GM04504 (cell line): ENCODE measurements at places on chromosomes 7 and 10.

GRCh38 chr7:72042855-72043254 lies 369.3 kb downstream of the CALN1 start:
- no peak for DNase-seq

- no peak for DNase-seq
Observed at GRCh38 chr10:103452506-103453230, 498 bp upstream of the CALHM2 start.

GRCh38 chr7:1125603-1125969 lies 34.4 kb downstream of the ZFAND2A start:
- DNase-seq, result no peak

GRCh38 chr7:155813546-155814315 lies 1.5 kb upstream of the SHH start:
- no peak for DNase-seq

GRCh38 chr10:3700531-3701076 lies 84.4 kb downstream of the KLF6 start:
- no peak for DNase-seq

- DNase-seq, result no peak
Observed at GRCh38 chr7:157793087-157793353, 456.2 kb downstream of the DNAJB6 start.

- no peak for DNase-seq
Observed at GRCh38 chr7:132066761-132067171, 509.5 kb downstream of the PLXNA4 start.

DNA sequence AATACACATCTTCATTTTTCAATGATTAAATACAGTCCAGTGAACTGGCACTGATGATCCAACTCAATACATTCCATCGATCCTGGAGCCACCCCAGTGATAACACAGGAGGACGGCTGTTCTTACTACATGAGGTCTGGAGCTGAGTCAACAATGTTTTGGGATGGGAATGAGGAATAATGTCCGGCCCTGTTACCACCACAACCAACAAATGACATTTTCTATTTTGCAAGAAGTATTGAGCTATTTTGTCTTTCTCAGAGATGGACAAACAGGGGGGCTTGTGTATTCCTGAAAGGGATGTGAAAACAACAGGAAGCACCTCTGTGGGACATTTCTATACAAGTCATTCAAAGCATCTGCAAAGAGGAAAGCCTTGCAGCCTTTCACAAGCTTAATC lies 249.2 kb downstream of the PARD3 start:
- no peak for DNase-seq

DNA sequence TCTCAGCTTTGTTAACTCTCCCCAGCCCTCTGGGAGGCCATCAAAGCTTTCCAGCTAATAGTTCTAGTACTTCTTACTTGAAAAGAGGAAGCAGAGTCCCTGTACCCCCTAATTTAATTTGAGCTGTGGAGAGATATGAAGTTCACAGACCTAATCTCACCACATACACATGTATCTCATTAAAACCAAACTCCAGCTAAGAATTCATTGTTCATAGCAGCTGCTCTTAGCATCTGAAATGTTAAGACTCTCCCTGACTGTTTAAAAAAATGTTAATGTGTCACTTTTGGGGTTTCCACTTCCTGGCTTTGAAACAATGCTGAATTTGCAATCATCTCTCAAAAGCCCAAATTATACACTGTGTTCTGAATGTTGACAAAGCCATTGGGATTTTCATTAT lies 16.2 kb upstream of the MRC1 start:
- DNase-seq, result no peak

GRCh38 chr7:14483663-14484062 lies 418.9 kb downstream of the DGKB start:
- no peak for DNase-seq

DNA sequence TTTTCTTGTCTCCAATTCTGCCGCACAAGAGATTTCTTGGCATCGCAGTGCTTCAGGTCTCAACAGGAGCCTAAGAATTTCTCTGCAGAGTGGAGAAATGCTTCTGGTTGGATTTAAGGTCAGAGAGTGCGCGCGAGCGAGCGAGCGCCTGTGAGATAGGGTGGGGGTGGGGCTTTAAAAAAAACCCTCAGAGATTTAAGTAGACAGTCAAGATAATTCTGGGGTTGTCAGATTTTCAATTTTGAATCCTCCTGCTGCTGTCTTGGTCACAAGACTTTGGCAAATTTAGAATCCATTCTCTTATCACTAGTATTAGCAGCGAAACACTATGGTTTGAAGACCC lies 49.7 kb downstream of the CPEB3 start:
- DNase-seq, result peak; percentile 3

GRCh38 chr10:62653254-62653653 lies 151.3 kb upstream of the ADO start:
- DNase-seq, result no peak

GRCh38 chr7:118110178-118110925 lies 73.6 kb upstream of the LSM8 start:
- no peak for DNase-seq

DNA sequence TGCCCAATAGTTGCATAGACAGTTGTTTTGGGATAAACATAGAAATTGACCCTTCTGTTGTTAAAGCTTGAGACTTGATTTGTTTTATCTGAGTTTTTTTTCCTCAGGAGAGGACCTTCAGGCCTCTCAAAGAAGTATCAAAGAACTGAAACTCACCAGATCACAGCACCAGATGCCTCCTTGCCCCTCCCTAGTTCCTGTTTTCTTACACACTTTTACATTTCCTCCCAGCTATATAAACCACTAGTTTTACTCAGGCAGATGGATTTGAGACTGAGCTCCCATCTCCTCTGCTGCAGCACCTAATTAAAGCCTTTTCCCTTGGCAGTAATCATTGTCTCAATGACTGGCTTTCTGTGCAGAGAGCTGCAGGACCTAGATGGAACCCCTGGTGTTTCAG lies 150.6 kb upstream of the NRG3 start:
- no peak for DNase-seq

DNA sequence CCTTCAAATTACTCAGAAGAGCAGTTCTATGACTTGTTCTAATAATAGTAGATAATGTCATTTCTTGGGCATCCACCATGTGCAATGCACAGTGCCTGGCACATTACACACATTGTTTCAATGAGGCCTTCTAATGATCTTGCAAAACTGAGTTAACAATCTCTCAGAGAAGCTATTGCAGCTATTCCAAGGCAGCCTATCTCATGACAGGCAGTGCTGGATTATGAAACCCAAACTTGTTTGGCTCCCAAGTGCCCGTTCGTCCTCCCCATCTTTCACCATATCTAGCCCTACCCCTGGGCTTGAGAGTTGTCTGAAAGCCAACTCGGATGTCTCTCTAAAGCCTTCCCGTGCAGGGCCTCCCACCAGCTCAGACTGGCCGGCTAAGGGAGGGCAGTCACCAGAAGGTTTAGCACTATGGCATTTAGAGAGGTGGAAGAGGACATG lies 405.1 kb downstream of the PLXNA4 start:
- DNase-seq, result no peak

DNA sequence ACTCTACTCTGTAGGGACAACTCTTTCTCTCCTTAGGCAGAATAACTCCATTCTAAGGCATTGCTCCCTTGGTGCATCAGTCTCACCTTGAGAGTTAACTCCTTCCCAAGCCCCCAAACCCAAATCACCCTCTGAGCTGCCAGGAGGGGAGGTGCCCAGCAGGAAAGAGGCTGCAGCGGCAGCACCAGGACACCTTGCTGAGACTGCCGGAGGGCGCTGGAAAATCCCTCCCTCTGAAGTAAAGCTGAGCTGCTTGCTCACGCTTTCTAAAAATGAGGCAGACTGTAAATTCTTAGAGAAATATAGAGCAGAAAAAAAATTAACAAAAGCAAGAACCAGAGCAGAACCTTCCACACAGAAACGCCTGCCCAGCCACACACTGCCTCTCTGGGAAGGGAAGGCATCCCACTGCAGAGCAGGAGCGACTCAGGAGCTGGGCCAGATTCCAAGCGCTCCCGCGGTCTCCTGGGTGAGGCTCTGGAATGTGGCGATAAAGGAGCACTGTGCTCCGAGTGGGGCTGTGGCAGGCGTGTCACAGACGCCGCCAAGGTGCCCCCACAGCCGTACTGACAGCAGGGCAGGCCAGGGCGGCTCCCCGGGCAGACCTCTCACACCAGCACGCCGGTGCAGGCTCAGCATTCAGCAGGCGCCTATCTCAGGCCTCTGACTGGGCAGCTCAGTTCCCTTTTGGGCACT lies 202.1 kb downstream of the TNS3 start:
- DNase-seq, result no peak

DNA sequence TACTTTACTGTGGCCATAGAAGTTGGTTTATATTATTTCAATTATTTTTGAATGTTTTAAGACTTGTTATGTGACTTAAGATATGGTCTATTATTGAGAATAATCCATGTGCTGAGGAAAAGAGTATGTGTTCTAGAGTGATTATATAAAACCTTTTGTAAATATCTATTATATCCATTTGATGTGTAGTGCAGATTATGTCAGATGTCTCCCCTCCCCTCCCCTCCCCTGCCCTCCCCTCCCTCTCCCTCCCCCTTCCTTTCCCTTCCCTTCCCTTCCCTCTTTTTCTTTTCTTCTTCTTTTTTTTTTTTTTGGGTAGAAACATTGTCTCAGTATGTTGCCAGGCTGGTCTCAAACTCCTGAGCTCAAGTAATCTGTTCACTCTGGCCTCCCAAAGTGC lies 8.3 kb upstream of the CYP2C8 start:
- no peak for DNase-seq

GRCh38 chr7:151793531-151793951 lies 83.4 kb downstream of the PRKAG2 start:
- no peak for DNase-seq

DNA sequence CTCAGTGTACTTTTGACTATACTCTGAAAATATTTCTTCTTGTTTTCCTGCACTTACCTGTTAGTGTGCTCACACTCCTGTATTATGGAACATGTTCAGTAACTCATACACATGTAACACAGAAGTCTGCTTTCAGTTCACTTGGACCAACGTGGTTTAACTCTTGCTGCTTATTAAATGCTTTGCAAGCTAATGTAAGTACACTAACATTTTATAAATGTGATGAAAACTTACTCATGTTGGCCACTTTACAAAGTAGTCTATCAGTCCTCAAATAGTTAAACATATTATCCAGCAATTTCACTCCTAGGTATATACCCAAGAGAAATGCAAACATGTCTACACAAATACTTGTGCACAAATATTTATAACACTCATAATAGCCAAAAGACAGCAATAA lies 98.4 kb downstream of the UBE2H start:
- DNase-seq, result no peak

- DNase-seq, result no peak
Observed at GRCh38 chr7:21059069-21059468, 272.4 kb upstream of the SP8 start.

GRCh38 chr10:11225935-11226334 lies 208.3 kb downstream of the CELF2 start:
- DNase-seq, result no peak

GRCh38 chr7:140983802-140984201 lies 30.9 kb downstream of the MRPS33 start:
- no peak for DNase-seq

GRCh38 chr10:80168679-80169380 lies 36.3 kb downstream of the PLAC9 start:
- no peak for DNase-seq

GRCh38 chr10:51363415-51363814 lies 289.1 kb downstream of the PRKG1 start:
- no peak for DNase-seq

DNA sequence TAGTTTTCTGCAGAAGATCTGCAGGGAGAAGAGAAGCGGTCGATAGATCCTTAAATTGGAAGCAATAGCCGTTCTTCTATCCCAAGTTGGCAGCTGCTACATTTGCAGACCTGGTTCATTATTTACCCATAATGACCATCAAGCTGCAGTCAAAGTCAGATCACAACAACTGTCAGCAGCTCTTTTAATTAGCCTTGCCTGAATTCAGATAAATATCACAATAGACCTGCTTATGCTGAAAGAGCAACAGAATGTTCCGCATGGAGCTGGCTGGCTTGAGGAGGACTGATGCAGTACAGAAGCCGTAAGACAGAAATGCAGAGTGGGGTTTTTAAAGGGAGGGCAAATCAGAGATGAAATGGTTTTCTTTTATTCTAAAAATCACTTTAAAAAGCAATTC lies 109.4 kb downstream of the HIBADH start:
- no peak for DNase-seq

DNA sequence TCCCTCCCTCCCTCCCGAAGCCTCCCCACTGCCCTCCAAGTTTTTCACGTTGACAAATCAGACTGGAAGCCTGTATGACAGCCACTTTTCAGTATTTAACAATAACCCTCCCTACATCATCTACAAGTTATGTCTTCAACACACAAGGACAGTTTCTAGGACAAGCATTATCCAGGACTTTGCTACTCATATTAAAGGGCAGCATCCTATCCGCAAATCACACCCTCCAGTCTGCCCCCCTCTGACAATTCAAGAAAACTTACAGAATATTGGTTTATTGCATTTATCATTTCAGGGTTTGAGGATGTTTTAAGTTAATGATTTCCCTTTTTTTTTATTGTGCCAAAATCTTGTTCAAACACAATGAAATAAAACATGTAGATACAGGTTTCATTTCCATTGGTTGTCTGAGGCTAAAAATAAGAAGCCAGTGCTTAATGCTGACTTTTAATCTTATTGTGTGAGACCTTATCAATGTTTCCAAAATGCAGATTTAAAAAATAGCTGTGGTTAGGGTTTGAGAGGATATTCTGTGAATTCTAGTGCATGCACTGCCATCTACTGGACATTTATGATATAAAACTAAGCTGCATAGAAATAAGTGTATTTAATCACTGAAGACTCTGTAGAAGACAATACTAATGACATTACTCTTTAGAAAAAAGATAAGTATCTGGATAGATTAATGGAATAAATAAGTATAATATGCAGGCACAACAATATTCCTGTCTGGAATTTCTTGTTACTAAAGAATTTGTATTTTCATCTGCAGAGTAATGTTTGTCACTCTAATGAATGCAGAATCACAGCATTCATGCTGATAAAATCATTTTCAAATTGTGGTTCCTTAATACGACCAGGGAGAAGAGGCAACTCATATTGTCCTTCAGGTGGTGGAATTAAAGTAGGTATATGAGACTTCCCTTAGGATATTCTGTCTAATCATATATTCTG lies 64.1 kb downstream of the CAV1 start:
- DNase-seq, result no peak

- no peak for DNase-seq
Observed at GRCh38 chr7:44191171-44191570, 1.9 kb upstream of the GCK start.

GRCh38 chr10:130013335-130014262 lies 49.5 kb upstream of the EBF3 start:
- DNase-seq, result no peak

- DNase-seq, result no peak
Observed at GRCh38 chr10:73857446-73857845, 16.9 kb downstream of the CAMK2G start.

DNA sequence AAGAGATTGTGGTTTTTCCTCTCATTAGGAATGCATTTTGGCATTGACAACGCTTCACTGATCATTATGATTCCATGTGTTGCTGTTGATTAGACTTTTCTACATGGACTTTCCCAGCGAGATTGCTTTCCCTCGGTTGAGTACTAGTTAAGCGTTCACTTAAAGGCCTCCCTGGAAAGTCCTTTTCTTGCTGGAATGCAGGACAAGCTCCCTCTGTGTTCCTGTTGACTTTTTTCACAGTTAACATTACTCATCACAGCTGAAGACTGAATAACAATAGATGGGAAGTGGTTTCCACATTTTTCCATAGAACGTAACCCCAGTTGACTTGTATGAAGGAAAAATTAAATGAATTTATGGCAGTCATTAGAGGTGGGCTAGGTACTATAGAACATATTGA lies 2.6 kb upstream of the CAV1 start:
- no peak for DNase-seq
